ENCODE measurements at places on chromosomes 13 and 19.

DNA sequence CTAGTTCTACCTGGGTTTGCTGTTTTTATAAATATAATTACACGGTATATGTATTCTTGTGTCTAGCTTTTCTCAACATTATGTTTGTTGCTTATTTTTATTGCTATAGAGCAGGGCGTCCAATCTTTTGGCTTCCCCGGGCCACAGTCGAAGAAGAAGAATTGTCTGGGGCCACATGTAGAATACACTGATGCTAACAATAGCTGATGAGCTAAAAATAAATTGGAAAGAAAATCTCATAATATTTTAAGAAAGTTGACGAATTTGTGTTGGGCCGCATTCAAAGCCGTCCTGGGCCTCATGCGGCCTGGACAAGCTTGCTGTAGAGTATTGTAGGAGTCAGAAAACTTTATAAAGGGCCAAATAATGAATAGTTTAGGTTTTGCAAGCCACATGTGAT lies 33.9 kb downstream of the GPR12 start:
- no peak for DNase-seq

GRCh38 chr13:30120133-30120822 lies 187.1 kb downstream of the KATNAL1 start:
- no peak for DNase-seq

- DNase-seq = no peak
These were observed 629.1 kb downstream of the LIG4 start for GRCh38 chr13:107586216-107586615.

DNA sequence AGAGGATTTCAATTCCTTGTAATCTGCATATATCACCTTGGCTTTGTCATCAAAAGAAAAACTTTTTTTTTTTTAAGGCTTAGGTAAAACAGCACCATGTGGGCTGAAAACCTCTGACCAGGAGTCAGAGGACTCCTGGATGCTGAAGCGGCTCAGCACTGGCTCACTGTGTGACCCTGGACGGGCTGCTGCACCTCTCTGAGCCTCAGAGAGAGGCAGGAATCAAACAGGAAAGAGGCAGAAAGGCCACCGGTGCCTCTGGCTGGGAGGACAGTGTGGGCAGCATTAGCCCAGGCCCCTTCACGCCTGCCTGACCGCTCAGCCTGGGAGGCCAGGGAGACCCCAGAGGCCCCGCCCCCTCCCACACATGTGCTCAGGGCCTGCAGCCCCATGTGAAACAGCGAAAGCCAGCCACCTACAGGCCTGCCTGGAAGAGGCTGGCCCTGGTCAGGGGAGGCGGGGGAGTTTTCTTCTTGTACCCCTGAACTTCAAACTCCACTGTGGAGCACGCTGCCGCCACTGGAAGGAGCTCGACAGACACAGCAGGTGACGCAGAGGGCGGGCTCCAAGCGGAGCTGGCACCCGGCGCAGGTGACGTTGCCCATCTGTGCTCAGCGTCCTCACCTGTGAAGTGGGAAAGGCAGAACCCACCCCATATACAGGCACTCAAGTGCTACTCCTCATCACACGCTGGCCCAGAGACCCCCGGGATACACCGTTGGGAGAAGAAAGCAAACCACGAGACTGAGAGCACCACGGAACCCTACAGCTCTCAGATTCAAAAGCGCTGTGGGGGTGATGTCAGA lies 39.7 kb downstream of the MLLT1 start:
- DNase-seq = no peak

DNA sequence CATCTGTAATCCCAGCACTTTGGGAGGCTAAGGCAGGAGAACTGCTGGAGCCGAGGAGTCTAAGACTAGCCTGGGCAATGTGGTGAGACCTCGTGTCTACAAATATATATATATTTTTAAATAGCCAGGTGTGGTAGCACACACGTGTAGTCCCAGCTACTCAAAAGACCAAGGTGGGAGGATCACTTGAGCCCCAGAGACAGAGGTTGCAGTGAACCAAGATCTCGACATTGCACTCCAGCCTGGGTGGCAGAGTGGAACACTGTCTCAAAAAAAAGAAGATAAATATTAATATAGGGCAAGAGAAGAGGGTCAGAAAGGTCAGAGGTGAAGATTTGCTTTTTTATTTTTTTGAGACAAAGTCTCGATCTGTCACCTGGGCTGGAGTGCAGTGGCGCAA lies 5.5 kb upstream of the MRPL4 start:
- no peak for DNase-seq

GRCh38 chr13:82636119-82636518 lies 1246.2 kb downstream of the SLITRK1 start:
- DNase-seq = no peak

GRCh38 chr13:30974350-30974749 lies 41.9 kb downstream of the TEX26 start:
- DNase-seq = no peak

- DNase-seq = no peak
These were observed 27.4 kb upstream of the DCLK1 start for GRCh38 chr13:36158611-36159010.

DNA sequence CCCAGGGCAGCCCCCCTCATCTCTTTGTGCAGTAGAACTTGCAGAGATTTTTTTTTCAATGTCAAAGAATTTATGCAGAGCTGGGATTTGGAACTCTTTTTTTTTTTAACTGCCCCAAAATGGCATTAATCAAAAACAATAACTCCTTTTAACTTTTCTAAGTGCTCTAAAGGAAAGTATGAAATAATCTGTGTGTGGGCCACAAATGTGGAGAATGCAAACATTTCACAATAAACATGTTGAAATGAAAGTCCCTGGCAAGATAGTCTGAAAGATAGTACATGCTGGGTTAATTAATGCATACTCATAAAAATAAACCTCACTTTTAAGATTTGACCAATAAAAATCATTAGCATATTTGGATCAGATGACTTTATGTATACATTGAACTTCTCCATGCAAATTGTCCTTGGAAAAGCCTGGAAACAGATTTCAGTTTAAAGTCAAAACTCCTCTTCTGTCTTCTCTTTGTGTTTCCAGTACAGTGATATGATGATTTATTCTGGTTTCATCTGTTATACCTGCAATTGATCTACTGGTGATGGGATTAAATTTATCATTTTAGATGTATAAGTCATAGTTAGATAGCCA lies 30.5 kb upstream of the ZNF536 start:
- DNase-seq = no peak

- no peak for DNase-seq
These were observed 26.9 kb upstream of the CYP2A7 start for GRCh38 chr19:40908976-40909375.

DNA sequence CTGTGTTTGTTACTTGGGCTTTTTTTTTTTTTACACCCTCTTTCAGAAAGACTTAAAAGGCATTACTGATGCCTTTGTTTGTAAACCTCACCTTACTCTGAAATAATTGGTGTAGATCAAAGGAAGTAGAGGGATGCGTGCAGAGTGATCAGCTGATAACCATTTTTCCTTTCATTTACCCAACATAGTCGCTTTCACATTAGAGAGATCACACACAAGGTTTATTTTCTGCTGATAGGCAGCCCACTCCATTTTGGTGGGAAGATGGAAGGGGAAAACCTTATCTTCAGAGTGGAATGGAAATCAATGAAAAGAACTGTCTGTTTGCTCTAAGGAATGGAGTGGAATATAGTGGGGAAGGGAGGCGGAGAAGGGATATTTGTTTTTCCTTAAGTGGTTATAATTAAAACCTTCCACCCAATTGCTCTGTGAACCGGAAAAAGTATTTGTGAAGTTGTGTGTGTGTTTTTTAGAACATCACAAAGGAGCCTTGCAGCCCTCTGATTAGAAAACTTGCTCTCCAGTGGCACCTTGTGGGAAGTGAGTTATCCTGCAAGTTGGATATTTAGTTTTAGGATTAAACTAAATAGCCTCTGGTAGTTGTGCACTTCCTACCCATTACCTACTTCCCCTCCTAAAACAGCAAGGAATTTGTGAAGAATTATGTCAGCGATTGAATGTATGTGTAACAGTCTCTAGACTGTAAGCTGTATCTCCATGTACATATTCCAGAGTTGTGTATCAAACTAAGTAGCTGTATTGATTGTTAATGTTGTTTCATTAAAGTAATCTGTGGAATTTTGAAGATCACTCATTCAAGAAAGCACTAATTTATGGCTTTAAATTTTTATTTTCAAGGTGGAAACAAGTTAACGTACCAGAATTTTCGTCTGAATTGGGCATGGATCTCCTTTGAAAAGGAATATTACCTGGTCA lies 76.8 kb downstream of the FREM2 start:
- DNase-seq = peak; percentile 13
